Hippocampal formation (tissue), 2 donors: ENCODE measurements at places on chromosomes 16 and 17.

GRCh38 chr16:80741724-80742123, 62.7 kb downstream of the CDYL2 start:
- DNase-seq: no peak

- no peak for DNase-seq
Measured at GRCh38 chr16:88448461-88449266, 4.4 kb upstream of the ZFPM1 start.

GRCh38 chr16:19861811-19862327, 22.8 kb downstream of the GPRC5B start:
- peak; percentile 97 for DNase-seq

GRCh38 chr17:70791748-70792443, 622.6 kb downstream of the KCNJ2 start:
- DNase-seq: no peak

- no peak for DNase-seq
Measured at GRCh38 chr16:74026373-74027281, 270.0 kb upstream of the PSMD7 start.
